ENCODE measurements at places on chromosomes 5 and 9. TPM values are rescaled to one million over a fixed set of nuclear protein-coding genes. Genes with fewer than 3 reads are reported as not detected.

The FOXD1 gene
- total RNA-seq, result 0.19 TPM

The TERT gene
- total RNA-seq, result not detected

- DNase-seq, result peak; percentile 57
Measured at GRCh38 chr5:157575381-157576020, at the start of gene ADAM19. ADAM19 (minus strand) TSS chr5:157575775; CDS start chr5:157575696, 79 bp downstream.

- no peak for DNase-seq
Measured at GRCh38 chr5:69271376-69271775, 36.7 kb downstream of the CDK7 start.

DNA sequence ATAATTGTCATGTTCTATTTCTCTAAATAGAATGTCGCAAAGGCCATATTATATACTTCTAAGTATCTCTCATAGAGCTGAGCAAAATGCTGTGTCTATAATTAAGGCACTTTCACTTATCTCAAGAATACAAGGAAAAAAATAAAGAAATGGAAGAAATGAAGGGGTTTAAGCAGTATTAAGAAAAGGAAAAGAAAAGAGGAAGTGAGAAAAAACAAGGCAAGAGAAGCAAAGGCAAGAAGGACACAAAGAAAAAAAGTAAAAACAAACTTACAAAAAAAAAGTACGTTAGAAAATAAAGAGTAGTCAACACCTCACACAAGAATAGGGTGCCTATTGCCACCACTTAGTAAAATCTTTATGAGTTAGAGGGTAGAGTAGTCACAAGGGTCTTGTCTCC, 506.2 kb downstream of the GABRG2 start:
- no peak for DNase-seq

DNA sequence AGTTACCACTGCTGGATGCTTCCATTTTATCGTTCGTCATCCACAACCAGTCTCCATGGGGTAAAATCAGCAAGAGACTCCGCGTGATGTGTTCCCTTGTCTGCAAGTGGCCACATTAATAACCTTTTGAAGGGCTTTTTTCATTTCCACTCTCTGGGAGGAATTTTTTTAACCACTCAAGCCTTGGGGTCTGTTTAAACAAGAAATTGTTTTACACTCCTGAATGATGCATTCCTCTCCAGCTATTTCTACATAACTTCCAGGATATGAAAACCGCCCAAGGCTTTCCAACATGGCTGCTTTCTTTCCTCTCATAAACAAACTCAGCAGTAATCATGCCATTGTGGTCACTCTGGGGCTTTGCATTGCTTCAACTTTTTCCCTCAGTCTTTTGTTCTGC, 217.2 kb upstream of the DAPK1 start:
- no peak for DNase-seq

DNA sequence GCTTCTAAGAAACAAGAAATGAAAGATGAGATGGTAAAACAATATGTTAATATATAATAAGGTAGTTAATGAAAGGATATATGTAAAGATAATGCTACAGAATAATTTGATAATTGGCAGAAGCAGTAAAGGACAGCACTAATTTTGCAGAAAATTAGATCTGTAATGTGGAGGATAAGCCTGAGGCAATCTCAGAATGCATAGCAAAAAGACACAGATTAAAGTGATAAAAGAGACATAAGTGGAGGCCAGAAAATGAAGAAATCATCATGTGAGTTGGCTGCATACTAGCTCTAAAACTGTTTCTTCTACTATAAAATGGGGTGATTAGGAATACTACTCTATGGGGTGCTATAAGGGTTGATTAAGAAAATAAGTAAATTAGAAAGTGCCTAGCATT, 225.9 kb downstream of the SEC61B start:
- no peak for DNase-seq

DNA sequence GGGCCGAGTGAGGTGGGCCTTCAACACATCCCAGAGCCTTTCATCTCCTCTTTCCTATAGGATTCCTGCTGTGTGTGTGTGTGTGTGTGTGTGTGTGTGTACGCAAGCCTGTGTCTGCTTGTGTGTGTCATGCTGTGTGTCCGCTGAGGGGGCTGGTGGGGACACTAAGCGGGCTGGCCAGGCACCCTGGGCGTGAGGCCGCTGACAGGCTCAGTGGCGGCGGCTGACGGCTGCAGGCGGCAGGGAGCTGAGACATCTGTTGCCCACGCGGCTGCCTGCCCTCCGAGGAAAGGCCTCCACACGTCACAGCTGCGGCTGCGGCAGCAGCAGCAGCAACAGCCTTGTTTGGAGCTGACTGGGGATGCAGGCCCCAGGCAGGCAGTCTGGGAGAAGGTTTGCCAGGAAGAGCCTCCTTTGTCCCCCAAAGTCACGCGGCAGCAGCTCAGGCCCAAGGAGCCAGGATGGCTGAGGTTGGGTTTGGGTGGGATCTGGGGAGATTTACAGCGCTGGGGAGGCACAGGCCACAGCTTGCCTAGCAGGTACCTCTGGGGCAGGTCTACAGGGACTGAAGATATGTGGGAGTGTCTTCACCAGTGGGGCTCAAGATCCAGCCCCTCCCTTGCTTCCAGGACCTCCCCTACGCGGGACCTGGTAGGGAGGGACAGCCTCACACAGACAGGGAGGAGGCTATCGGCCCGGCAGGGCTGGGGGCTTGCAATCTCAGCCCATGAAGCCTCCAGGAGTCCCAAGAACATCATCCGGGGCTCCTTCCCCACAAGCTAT, 1.8 kb downstream of the PDLIM4 start:
- DNase-seq, result peak; percentile 69

DNA sequence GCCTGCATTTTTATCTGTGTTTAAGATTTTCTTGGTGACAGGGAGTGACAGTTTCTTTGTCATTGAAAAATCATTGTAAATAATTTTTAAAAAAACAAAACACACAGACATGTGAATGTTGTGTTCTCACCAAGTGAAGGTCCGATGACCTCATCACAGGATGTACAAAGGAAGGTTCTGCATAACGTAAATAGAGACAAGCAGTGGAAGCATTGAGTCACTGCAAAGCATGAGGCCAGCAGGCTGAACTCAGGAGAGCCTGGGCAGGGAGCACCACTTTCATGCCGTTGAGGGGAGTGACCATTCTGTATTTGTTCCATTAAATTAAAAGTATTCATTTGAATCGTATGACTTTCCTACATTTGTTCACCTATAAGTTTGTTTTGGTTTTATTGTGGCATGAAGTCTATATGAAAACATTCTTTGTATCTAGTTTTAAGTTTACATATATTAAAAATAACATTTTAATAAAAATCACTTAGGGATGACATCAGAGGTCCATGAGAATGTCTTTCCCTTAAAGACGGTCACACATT, 70.4 kb upstream of the TLE1 start:
- no peak for DNase-seq

Data from left ventricle myocardium inferior (tissue), 1 donor.